ENCODE measurements at places on chromosomes 12 and 14. TPM values are rescaled to one million over a fixed set of nuclear protein-coding genes. Genes with fewer than 3 reads are reported as not detected.

- peak; percentile 97 for DNase-seq
- no peaks in the 10 kb centered on the region for H3K27me3 ChIP-seq
- peaks cover 9% of the 10 kb centered on the region for H3K4me1 ChIP-seq
- H3K36me3 ChIP-seq, result no peaks in the 10 kb centered on the region
- peak within 1 kb of the TSS; percentile 95 for H3K4me3 ChIP-seq
- H3K27ac ChIP-seq, result peak within 1 kb of the TSS; percentile 95
These were observed at the start of gene BBS10 for GRCh38 chr12:76348079-76348901. TSS of gene BBS10 (minus strand) at chr12:76348415. CDS start at chr12:76348358, 57 bp downstream.

- H3K27ac ChIP-seq, result no peak overlapping the region
- H3K4me3 ChIP-seq, result no peak overlapping the region
- H3K4me1 ChIP-seq, result peaks cover 22% of the 10 kb centered on the region
- no peaks in the 10 kb centered on the region for H3K36me3 ChIP-seq
- no peaks in the 10 kb centered on the region for H3K27me3 ChIP-seq
These were observed 89.4 kb downstream of the KIF26A start for GRCh38 chr14:104227806-104228205.

- H3K4me3 ChIP-seq, result no peak overlapping the region
- H3K27ac ChIP-seq, result no peak overlapping the region
- H3K36me3 ChIP-seq, result no peaks in the 10 kb centered on the region
- DNase-seq, result no peak
- no peaks in the 10 kb centered on the region for H3K4me1 ChIP-seq
These were observed 469.6 kb downstream of the NPAS3 start for GRCh38 chr14:33408291-33408690.

DNA sequence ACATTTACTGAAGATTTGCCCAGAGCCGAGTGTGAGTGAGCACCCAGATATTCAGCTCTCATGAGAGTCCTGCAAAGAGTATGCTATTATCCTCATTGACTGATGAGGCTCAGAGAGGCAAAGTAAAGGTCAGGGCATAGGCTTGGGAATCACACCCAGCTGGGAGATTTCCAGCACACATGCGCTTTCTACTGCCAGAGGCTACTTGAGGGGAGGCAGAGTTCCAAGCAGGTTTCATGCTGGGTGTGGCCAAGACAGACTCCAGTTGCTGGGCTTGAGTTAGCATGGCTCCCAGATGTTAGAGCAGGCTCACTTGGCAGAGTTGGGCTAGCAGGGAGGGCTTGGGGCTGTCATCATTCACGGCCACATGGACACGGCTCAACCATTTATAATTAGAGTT lies 14.4 kb upstream of the FAM181A start:
- H3K27ac ChIP-seq, result no peak overlapping the region
- H3K27me3 ChIP-seq, result no peaks in the 10 kb centered on the region
- no peak overlapping the region for H3K4me3 ChIP-seq
- H3K36me3 ChIP-seq, result no peaks in the 10 kb centered on the region

DNA sequence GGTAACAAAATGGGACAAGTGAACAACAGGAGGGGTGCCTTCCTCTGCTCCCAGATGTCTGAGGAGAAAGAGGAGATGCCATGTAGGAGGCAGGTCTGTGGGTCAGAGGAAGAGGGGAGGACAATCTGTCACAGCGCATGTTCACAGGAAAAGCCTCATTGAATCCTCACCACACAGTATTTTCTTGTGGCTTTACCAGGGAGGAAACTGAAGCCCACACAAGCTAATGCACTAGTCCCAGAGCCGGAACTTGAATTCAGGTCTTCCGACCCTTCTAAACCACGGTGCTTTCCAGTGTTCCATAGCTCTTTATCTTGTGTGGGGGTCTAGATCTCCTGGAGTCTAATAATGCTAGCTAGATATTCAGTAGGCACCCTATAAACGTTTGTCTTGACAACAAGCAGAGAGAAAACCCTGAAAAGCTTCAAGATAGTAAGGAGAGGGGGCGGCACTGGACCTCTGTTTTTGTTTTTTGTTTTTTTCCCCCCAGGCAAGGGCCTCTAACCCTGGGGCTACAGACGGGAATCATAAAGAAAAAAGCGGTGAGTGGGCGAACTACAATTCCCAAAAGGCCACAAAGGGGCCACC lies 371 bp upstream of the SHMT2 start:
- peaks cover 38% of the 10 kb centered on the region for H3K27me3 ChIP-seq
- DNase-seq, result no peak
- H3K4me3 ChIP-seq, result peak overlapping the region; percentile 73

DNA sequence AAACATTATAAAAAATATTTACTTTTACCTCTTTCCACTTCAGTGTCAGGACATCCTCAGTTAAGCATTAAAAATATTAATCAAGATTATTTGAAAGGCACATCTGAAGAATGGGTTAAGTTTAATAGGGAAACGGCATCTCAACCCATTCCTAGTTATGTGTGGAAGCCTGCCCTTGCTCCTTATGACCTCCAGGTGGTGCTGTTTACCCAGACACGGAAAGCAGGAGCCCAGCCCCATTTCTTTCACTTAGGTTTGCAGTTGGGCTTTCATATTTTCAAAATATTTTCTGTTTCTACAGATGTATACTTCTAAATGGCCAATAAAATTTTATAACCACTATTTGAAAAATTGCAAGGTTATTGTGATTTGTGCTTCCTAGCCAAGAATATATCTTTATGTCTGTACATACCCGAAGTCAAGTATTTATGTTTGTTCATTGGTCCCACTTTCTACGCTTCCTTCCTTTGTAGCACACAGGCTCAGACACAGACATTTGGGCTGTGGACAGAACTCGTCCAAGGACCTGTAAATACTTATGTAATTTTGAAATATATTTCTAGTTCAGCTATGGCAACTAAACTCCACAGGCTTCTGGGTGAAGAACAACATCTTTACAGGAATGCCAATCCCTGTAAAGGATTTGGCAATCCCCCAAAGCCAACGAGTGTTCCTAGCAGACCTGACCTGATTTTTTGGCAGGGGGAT lies 247.1 kb downstream of the AKAP6 start:
- no peaks in the 10 kb centered on the region for H3K27me3 ChIP-seq
- peak; percentile 63 for DNase-seq
- peak overlapping the region; percentile 11 for H3K27ac ChIP-seq
- no peak overlapping the region for H3K4me3 ChIP-seq

DNA sequence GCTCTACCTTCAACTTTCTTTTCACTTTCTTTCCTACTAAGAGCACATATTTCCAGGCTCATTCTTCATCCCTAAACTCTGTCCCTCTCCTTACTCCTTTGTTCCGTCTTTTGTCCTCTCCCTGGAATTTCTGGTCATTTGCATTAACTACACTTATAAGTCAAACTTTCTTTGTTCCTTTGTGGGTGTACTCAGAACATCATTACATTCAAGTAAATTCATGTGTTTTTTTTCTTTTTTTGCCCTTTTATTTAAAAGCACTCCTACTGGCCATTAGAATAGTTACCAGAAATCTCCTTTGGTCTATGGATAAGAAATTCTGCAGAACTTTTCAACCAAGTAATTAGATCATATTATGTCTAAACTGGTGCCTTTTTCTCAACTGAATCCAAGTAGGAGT lies 802.6 kb downstream of the DIO2 start:
- no peaks in the 10 kb centered on the region for H3K27me3 ChIP-seq
- peaks cover 4% of the 10 kb centered on the region for H3K4me1 ChIP-seq
- H3K27ac ChIP-seq, result no peak overlapping the region
- no peak overlapping the region for H3K4me3 ChIP-seq
- no peaks in the 10 kb centered on the region for H3K36me3 ChIP-seq

DNA sequence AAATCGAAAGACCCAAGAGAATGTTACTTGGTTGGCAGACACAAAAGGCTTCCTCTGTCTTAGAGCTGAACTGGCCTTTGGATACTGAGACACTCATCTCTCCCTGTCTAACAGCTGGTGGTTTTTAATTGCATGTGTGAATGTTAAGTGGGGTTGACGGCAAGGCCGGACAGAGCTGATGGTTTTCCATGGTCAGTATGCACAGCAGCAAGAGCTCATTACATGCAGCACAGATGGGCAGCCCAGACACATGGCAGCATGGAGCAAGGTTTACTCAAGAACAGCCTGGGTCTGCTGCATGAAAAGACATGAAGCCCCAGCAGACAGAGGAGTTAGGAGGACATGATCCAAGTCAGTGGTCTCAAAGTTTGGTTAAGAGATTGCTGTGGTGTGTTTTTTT lies 27.8 kb upstream of the CACNA2D4 start:
- no peaks in the 10 kb centered on the region for H3K27me3 ChIP-seq
- H3K4me1 ChIP-seq, result peaks cover 4% of the 10 kb centered on the region
- no peak overlapping the region for H3K4me3 ChIP-seq

- no peaks in the 10 kb centered on the region for H3K27me3 ChIP-seq
- H3K27ac ChIP-seq, result peak overlapping the region; percentile 94
- no peak for DNase-seq
- peaks cover 4% of the 10 kb centered on the region for H3K4me1 ChIP-seq
These were observed 452 bp downstream of the NGDN start for GRCh38 chr14:23469906-23470403.

GRCh38 chr14:54516709-54517108 lies 7.0 kb downstream of the CGRRF1 start:
- no peak overlapping the region for H3K27ac ChIP-seq
- no peaks in the 10 kb centered on the region for H3K27me3 ChIP-seq
- H3K4me1 ChIP-seq, result no peaks in the 10 kb centered on the region
- no peak for DNase-seq
- no peak overlapping the region for H3K4me3 ChIP-seq

GRCh38 chr12:80936353-80936641 lies 1.4 kb downstream of the LIN7A start:
- peak overlapping the region; percentile 93 for H3K27ac ChIP-seq
- peak overlapping the region; percentile 96 for H3K4me3 ChIP-seq
- no peaks in the 10 kb centered on the region for H3K36me3 ChIP-seq
- no peaks in the 10 kb centered on the region for H3K4me1 ChIP-seq
- peak; percentile 48 for DNase-seq

GRCh38 chr12:31931796-31932715 lies 27.2 kb upstream of the RESF1 start:
- DNase-seq, result no peak
- H3K36me3 ChIP-seq, result no peaks in the 10 kb centered on the region
- no peak overlapping the region for H3K27ac ChIP-seq
- no peaks in the 10 kb centered on the region for H3K27me3 ChIP-seq
- H3K4me3 ChIP-seq, result no peak overlapping the region

DNA sequence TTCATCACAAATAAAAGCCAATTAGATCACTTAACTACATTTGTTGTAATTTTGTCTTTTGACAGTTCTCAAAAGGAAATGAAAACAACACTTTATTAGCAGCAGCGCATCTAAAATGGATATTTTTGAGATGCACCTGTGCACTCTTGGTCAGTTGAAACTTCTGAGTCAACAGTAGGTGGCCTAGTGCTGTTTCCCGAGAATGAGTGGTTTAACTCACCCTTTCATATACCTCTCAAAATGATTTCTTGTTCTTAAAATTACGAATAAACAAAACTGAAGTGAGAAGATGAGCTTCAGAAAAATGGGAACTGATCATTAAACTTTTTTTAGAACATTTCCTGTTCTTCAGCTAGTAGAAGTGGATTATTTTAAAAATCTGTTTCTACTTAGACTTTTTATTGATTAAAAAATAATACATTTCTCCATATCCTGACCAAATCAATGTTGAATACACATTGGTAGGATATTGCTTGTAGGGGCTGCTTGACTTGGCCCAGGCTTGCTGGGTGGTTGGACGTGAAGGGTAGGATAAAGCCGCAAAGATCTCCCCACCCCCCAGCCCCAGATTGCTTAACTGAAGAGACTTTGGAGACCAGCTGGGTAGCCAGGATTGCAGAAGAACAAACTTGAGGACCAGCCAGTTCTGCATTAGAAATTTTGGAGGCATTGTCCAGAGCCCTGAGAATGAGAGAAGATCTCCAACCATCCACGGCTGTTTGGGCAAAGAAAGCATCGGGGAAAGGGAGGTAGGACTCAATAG lies 22.3 kb upstream of the STK38L start:
- no peak for DNase-seq
- H3K4me1 ChIP-seq, result peaks cover 3% of the 10 kb centered on the region
- H3K27me3 ChIP-seq, result no peaks in the 10 kb centered on the region
- no peak overlapping the region for H3K4me3 ChIP-seq

DNA sequence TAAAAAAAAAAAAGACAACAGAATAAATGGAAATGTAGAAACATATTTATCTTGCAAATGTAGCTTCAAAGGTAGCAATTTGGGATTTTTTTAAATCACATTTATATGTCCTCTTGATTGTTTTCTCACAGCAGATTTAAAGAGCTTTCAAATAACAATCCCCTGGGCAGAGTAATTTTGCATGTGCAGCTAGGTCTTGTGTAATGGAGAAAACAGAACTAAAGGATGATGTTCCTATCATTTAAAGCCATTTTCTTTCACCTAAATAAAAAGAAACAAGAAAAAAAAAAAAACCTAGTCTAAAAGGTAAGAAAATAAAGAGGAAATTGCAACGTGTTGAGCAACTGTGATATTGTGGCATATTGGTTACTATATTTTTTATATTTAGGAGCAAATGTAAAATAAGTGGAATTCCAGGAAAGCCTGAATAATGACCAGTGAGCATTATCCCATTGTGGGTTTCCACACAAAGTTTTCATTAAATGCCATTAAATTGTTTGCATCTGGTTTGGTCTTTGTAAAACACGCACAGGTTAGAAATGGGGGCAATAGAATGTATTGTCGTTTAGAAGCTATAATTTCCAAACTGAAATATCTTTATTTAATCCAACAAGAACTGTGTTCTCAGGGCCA lies 215.6 kb downstream of the SLC6A15 start:
- H3K27ac ChIP-seq, result no peak overlapping the region
- no peaks in the 10 kb centered on the region for H3K36me3 ChIP-seq

GRCh38 chr14:89455412-89455811 lies 38.4 kb upstream of the FOXN3 start:
- peaks cover 3% of the 10 kb centered on the region for H3K4me1 ChIP-seq
- no peak overlapping the region for H3K27ac ChIP-seq
- no peak overlapping the region for H3K4me3 ChIP-seq
- peaks cover 4% of the 10 kb centered on the region for H3K36me3 ChIP-seq
- no peaks in the 10 kb centered on the region for H3K27me3 ChIP-seq

GRCh38 chr12:1540690-1541089 lies 53.7 kb downstream of the FBXL14 start:
- no peak overlapping the region for H3K4me3 ChIP-seq
- DNase-seq, result no peak
- no peak overlapping the region for H3K27ac ChIP-seq
- H3K4me1 ChIP-seq, result no peaks in the 10 kb centered on the region

DNA sequence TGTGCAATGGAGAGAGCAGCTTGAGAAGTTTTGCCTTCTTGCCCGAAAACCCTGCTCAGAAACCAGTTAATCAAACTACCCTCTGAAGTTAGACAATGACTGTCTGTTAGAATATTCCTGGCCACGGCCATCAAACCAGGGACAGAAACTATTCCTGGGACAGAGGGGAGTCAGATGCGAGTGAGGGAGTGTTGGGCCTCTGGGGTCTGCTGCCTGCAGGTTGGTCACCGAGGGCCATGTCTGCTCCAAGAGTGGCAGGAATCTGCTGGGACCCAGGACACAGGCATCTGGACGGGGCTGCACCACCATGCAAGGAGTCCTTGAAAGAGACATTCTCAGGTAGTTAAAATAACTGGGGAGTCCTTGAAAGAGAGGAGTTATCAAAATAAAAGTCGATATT lies 16.9 kb upstream of the EIF2B2 start:
- no peak overlapping the region for H3K4me3 ChIP-seq
- no peak overlapping the region for H3K27ac ChIP-seq
- no peaks in the 10 kb centered on the region for H3K36me3 ChIP-seq
- H3K27me3 ChIP-seq, result no peaks in the 10 kb centered on the region
- H3K4me1 ChIP-seq, result peaks cover 23% of the 10 kb centered on the region

Gene RPGRIP1
- 0.78 TPM for polyA plus RNA-seq

Gene ASCL1
- 37.3 TPM for polyA plus RNA-seq

Gene ABCC9
- polyA plus RNA-seq, result 18.8 TPM

Gene SERPINA5
- polyA plus RNA-seq, result 2.2 TPM

Gene KRT73
- polyA plus RNA-seq, result not detected
